ENCODE measurements at places on chromosomes 12 and 14.

- DNase-seq: no peak
Observed at GRCh38 chr12:68458866-68459265, 126.7 kb upstream of the MDM1 start.

DNA sequence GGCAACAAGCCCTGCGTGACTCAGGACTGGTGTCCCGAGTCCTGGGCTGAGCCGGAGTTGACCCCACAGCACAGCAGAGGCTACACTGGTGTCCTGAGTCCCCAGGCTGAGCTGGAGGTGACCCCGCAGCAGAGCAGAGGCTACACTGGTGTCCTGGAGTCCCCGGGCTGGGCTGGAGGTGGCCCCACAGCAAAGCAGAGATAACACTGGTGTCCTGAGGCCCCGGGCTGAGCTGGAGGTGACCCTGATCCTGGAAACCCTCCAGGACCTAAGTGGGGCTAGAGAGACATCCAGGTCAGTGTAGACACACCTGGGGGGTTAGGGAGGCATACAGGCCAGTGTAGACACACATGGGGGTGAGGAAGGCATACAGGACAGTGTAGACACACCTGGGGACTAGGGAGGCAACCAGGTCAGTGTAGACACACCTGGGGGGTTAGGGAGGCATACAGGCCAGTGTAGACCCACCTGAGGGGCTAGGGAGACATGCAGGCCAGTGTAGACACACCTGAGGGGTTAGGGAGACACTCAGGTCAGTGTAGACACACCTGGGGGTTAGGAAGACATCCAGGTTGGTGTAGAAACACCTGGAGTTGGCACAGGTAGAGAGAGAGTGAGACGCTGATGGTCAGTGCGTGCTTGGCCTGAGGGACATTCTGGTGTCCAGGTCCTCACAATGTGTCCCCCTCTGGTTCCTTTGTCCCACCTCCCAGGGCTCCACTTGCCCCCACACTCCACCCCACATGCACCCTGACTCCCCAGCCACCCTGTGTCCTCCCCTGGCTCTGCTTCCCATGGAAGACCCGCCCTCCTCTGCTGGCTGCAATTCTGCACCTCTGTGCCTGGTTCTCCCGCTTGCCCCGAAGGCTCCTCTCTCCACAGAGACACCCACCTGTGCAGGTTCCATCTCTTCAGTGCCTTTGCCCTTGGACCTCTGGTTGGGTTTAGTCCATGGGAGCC, 321.6 kb upstream of the SFSWAP start:
- DNase-seq: no peak

DNA sequence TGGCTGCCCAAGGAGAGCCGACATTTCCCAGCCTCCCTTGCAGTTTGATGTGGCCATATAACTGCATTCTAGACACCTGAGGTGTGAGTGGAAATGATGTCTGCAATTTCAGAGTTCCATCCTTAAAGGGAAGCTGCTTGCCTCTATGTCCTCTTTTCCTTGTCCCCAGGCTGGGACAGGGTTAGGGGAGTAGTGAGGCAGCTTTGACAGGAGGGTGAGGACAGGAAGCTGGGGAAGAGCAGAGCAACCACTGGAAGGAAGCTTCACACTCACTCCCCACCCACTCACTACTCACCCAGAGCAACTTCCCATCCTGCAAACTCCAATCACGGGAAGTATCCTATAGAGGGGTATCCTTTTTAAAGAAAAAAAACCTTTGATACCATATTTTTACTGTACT, 28.9 kb upstream of the LTA4H start:
- no peak for DNase-seq

GRCh38 chr12:28535216-28535615, 345.0 kb downstream of the CCDC91 start:
- DNase-seq: no peak

GRCh38 chr14:44449680-44450079, 57.4 kb downstream of the FSCB start:
- no peak for DNase-seq

DNA sequence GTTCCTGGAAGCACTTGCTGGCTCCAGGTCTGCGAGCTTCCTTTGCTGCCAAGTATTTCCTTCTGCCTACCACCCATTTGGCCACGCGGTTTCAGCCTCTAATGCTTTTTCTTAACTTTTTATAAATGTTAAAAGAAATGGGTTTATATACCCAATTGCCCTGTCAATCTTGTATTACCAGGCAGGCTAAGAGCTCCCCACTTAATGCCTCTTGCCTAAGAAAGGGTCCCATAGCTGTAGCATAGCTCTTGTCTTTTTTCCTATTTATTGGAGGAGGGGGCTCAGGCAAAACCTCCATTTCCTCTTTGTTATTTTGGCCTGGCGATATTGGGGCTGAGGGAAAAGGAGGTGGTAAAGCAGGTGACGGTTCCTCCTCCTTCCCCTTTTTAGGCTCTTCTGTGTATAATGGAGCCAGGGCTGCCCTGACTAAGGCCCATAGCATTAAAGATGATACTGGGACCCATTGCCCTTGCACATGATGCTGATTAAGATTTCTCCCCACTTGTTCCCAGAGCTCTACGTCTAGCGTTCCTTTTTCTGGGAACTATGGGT, 21.6 kb upstream of the BLTP3B start:
- no peak for DNase-seq

DNA sequence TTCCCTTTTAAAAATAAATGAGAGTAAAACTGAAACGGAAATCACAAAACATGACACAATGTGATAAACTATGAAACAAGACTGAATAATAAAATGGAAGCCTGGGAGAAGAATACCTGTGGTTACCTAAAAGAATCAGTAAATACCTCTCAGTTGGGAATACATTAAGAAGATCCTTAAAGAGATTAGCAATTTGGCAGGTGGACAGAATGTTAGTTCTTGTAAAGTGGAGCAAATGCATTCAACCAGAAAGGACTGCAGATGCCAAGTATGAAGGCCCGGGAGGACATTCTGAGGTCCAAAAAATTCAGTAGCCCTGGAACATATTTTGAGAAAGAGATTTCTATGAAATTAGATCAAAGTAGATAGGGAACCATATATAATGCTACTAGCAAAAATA, 861.3 kb upstream of the SEL1L start:
- DNase-seq: peak; percentile 96

DNA sequence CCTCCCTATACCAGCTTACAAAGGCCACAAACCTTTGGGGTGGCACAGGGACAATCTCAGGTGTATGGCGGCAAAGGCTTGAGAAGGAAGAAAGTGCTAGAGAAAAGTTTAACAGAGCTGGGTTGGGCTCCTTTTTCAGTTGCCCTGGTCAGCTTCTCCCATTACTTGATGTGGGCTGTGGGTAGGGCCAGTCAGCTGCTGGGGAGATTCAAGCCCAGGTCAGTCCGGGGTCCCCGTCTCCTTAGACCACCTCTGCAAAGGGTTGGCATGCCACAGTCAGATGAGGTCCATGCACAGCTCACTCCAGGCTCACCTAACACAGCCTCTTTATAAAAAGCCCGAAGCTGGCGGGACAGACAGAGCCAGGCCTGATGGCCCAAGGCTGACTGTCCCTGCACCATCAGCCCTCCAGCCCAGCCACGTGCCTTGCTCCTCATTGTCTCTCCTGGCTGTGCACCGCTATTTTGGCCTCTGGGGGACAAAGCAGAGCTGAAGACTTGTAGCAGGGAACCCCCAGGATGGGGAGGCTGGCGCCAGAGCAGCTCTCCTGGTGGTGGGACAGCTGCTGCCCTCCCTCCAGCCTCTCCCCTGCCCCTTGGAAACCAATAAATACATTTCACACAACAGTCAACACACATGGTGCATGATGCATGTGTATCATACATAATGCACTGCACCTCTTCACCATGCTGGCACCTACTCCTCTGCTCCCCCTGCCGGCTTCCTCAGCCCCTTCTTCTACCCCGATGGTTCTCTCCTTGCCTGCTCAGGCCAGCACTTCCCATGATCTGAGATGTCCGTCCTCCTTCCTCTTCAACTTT, 61.7 kb upstream of the DDX11 start:
- DNase-seq: no peak

DNA sequence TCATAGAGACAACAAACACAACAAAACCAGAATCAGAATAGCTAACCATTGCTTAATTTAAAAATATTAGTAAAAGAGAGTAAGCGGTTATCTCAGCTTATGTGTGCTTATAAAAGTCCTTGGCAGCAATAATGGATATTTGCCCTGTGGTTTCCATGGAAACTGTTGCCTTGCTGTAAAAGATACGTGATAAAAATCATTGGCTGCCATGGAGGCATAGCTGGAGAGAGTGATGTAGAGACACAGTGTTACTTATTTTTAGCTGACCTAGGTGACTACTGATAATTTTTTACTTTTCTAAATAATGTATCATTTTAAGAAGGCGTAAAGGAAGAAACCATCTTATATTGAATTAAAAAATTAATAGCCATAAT, 92.9 kb downstream of the ERC1 start:
- DNase-seq: peak; percentile 2

DNA sequence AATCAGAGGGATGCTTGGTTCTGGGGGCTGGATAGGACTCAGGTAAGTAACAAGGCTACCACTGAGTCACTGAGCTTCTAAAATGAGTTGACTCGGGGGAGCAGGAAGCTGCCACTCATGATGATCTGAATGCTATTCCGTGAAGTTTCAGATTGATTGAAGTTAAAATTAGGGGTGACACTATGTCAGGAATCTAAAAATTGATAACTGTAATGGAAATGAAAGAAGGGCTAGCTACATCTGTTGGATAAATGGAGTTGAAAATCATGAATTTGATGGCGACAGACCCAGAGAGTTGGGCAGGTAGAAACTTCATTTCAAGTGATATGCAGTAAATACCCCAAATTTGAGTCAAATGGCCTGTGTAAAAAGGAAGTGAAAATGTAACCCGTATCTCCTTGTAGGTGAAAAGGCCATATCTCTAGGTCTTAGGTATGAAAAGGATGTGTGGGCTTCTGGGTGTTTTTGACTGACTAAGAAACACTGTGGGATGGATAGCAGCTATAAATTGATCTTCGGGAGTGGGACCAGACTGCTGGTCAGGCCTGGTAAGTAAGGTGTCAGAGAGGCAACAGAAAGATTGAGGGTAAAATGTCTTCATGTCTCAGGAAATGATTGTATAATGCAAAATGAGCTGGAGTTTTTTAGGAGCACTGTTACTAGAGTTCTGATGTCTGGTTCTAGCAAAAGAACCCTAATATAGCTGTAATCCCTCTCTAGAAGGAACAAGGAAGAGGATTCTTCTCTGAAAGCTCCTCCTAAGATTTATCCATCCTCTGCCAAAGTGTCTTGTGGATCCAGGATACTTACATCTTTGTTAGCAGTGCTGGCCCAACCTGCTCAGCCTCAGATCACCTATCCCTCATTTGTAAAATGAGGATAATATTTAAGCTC, 57.3 kb downstream of the DAD1 start:
- no peak for DNase-seq

DNA sequence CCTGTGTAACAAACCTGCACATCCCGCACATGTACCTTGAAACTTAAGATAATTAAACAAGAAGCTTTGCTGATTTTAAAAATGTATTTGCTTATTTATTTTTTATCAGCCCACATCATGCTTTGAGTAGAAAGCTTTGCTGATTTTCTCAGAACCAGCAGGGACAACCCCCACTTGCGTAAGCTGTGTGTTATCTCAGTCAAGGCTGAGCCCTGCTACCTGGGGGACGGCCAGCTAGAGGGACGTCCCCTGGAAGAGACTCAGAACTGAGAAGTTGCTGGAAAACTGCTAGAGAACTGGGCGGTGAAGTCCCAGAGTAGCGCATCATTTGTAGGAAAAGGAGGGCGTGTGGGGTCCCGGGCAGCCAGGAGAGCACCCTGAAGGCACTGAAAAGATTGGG, 4.1 kb upstream of the PLEK2 start:
- DNase-seq: no peak

GRCh38 chr12:91249054-91249453, 66.4 kb upstream of the DCN start:
- DNase-seq: no peak

DNA sequence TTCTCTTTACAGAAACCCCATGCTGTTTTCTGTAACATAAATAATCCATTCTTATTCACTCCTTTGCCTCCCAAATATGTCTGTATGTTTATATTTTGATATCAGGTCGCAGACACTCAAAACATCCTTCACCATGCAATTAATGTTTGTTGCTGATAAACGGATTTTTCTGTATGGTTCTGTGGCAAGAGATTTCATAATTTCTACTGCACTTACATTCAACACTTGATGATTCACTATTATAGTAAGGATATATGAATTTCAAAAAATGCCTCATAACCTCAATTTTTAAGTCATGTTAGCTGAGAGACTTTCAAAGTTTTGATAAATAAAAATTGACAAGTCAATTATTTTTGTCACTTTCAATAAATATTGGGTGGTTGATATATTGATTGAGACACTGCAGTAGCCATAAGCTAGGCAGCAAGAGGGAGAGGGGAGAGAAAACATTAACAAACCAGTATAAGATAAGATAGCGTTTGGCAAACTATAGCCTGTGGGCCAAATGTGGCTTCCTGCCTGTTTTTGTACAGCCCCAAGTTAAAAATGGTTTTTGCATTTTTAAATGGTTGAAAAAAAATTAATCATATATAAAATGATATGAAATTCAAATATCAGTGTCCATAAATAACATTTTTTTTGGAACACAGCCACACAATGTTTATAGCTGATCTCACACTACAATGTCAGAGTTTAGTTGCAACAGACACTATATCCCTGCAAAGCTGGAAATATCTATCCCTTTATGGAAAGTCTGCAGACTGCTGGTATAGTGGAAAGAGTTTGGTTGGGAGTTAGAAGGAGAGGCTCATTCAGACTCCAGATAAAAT, 18.3 kb downstream of the ALDH6A1 start:
- DNase-seq: no peak

DNA sequence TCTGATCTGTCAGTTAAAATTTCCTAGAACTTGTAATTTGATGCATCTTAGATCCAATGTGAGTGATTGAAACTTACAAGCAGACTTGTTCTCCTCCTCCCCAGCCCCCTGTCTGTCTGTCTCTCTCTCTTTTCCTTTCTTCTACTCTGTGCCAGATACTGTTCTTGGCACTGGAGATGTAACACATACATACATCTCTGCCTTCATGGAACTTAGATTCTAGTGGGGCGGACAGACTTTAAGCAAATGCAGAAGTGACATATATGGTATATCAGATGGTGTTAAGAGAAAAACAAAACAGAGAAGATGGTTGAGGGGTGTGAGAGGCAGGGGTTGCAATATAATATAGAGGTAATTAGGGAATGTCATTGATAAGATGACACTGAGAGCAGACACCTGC, 6.6 kb downstream of the CHST11 start:
- no peak for DNase-seq

GRCh38 chr12:111451649-111452129, 46.0 kb downstream of the SH2B3 start:
- peak; percentile 24 for DNase-seq

GRCh38 chr14:44149597-44149996, 357.5 kb downstream of the FSCB start:
- DNase-seq: no peak

- DNase-seq: no peak
Observed at GRCh38 chr12:79662046-79662811, 28.5 kb downstream of the PAWR start.
